Adipocyte (in vitro differentiated cells): ENCODE measurements at places on chromosomes 6 and 20.

DNA sequence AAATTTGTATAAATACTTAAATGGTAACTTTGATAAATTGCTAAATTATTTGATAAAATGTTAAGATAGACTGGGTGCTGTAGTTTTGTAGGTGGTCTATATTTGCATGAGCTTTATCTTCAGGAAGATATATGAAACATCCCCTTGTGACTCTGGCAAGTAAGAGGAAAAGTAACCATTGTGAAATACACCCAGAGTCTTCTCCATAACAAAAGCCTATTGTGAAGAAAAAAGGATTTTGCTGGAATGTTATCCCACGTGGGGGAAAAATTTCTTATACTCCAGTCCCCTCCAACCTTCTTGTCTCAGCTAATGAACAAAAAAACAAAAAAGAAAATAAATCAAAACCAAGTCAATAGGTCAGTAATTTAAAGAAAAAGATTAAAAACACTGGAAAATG lies 600.7 kb downstream of the HDGFL1 start:
- no peak for DNase-seq

DNA sequence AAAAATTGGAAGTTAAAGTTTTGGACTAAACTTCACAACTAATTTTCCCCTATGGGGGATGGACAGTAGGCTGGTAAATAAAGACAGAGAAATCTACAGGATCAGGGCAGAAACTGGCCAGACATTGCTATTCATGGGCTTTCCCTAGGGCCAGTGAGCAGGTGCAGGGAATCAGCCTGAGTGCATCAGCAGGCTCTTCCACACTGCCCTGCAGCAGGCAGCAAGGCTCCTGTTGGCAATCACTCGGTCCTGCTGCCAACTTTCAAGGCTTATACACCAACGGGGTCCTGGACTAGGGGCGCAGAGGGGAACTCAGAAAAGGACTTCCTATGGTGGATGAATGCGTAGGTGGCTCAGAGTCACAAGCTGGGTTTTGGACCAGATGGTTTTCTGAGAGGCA lies 59.8 kb upstream of the NHSL1 start:
- DNase-seq = no peak

DNA sequence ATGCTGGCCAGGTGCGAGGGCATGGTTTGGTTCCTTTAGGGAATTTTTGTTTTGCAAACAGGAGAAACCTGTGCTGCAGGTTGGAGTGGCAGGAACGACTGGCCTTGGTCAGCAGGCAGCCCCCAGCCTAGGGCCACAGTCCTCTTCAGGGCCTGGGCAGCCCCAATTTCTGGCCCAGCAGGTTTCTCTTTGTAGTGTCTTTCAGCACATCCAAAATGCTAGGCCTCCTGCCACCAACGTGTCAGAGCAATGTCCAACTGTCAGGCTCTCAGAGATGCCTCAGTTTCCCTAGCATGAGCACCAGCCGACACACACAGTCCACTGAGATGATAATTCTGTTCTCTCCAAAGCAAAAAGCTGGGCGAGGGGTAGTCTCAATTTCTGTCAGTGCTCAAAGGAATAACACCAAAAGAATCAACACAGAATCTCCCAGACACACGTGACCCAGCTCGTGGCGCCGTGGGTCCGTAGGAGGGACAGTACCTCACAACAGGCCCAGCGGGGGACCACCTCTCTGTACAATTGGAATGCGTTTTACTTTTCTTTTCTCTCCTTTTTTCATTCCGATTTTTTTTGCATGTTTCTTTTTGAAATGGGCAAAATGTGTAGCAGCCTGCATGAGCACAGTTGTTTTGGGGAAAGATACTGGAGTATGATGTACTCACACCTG lies 125.9 kb downstream of the TAF4 start:
- no peak for DNase-seq

DNA sequence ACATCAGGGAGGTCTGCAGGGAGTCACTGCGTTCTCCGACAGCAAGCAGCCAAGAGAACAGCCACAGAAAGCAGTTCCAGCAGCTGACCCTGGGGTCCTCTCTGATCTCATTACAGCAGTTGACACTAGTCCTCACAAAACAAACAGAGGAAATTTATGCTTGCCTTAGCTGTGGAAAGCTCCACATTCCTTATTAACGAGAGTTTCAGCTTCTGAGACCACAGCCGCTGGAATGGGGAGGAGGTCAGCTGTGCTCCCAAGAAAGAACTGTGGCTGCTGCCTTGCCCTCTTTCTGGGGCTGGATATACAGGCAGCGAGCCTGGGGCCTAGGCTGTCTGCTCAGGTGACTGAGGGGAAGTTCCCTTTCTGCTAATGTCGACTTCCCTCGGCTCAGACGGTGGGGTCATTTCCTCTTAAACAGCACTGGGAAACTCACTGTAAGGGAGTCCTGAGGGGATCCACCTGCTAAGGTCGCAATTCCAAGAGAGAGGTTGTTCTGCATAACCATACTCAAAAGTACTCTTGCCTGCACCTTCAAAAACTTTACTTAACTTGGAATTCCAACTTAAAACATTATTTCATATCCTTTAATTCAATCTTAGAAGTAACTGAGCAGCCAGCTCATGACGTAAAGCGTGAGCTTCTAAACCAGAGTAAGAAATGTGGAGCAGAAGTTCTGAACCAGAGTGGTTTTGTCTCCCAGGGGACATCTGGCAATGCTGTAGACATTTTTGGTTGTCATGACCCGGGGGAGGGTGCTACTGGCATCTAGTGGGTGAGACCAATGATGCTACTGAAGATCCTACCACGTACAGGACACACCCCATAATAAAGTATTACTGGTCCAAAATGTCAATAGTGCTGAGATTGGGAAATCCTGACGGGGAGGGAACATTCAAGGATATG lies 80.3 kb downstream of the BACH2 start:
- DNase-seq = no peak

DNA sequence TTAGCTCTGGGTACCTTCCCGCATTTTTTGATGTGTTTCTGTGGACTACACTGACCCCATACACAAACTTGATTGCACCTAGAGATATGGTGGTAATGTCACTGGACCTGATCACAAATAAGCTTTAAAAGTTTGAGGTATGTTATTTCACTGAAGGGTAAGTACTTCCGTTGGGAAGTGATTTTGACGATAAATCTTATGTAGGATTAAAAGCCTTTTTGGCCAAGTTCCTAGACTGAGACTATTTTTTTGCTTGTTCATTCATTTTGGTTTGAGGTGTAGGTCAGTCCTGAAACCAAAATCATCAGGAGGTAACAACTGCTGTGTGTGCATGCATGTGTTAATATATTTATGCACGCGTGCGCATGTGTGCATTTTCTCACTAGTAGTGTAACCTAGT lies 336.3 kb downstream of the TFAP2A start:
- no peak for DNase-seq
